ENCODE measurements at places on chromosomes 1 and 21.

DNA sequence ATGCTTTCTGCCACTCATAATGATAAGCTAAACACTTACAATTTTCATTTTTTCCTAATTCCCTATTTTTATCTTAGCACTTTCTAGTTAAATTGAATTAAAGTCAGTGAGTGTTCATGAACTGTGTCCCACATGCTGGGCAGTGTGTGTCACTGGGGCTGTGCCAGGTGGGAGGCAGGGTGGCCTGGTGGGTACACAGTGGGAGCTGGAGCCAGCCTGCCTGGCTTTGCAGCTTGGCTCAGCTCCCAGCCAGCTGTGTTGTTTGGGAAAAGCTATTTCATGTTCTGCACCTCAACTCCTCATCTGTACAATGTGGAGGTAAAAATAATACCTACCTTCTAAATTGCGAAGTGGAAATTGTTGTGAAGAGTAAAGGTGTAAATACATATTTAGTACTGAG is 238.4 kb downstream of the PLA2G4A start:
- no peak for DNase-seq

DNA sequence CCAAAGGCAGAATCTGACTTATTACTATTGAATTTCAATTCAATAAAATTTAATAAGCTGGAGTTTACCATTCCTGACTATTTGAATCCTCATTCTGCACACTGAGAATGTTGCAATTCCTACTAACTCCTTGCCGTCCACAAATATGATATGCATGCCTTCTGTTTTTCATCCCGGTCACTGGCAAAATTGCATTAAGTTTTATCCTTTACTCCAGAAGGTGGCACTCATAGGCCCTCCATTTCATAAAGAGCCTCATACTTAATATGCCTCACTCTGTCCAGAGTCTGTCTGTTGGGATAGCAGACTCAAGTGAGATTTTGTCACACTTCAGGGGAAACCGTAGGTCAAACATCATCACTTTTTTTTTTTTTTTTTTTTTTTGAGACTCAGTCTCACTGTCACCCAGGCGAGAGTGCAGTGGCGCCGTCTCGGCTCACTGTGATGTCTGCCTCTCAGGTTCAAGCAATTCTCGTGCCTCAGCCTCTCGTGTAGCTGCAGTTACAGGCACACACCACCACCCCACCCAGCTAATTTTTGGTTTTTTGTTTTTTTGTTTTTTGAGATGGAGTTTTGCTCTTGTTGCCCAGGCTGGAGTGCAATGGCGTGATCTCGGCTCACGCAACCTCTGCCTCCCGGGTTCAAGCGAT is 27.3 kb downstream of the F11R start:
- no peak for DNase-seq

DNA sequence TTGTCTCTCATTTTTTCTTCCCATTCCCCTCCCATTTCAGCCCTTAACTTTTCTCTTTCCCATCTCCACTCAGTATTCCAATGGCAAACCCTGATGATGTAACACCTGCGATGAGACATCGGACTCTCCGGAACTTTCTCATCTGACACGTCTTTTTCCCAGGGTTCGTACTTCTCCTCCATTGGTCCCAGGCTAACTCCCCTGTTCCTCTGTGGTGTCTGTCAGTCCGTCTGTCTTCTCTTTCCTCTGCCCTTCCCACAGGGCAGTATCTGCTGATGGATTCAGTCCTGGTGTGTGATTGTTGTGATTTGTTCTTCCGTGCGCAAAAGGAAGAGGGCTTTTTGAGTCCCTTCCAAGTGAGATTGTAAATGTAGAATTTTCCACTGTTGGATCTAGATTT is 27.7 kb downstream of the VANGL2 start:
- no peak for DNase-seq

DNA sequence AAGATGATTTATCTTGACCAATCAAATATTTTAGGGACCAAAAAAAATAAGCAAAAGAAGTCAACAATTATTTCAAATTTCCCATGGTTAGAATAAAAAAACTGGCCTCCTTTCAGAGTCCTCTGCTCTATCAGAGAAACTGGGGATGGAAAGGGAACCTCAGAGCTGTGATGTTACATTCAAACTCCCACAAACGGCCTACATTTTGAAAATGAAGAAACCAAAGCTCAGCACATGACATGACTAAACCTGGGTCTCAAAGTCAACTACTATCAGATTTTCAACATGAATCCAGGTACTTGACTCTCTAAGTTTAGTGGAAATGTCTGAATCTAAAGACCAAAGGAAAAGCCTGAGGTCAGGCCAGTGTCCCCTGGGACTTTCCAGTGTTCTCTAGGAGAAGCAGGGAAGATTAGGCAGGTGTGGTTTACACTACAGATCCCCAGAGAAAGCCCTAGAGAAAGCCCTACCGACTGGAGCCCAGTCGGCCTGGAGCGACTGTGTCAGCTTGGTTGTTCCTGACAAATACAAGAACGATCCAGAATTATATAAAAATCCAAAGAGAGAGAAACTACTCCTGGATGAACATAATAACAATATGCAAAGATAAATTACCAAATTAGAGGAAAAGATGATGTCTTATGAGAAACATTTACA is 24.8 kb downstream of the JAK1 start:
- no peak for DNase-seq

DNA sequence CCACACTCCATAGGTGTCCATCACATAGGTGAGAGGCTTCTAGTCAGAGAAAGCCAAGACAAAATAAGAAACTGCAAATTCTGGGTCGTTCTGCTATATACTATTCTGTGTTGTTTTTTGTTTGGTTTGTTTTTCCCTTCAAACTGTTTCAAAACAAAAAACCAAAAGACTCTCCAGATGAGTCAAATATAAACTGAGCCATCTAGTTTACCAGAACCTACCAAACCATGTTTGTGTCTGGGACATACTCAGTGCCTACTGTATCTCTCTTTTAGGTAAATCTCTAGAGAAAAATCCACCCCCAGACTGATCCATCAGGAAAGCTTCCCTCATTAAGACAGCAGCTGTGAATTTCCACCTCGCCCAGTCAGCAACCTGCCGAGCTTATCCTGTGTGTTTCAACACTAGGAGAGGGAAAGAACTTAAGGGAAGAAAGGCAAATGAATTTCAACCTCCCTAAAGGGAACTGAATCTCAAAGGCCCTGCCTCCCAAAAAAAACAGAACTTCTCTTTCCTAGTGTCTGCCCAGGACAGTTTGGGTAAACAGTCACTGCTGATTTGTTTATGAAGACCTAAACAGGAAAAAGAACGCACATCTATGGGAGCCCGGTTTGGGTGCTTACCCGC is 17.2 kb downstream of the PPT1 start:
- DNase-seq: no peak

DNA sequence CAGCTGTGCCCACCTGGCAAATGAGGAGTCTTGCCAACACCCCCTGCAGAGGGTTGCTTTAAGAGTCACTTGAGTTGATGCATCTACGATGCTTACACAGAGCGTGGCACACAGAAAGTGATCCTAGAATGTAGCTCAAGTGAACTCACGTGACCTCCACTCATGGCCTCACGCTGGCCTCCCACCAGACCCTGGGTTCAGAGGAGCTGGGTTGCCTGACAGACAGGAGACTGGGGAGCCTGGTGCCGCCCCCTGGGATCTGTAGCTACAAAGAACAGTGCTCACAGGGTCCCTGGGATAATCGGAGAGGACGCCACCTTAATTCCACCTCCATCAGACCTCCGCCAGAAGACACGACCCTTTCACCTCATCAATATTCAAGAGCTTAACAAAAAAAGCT is 81.4 kb upstream of the CASZ1 start:
- no peak for DNase-seq

DNA sequence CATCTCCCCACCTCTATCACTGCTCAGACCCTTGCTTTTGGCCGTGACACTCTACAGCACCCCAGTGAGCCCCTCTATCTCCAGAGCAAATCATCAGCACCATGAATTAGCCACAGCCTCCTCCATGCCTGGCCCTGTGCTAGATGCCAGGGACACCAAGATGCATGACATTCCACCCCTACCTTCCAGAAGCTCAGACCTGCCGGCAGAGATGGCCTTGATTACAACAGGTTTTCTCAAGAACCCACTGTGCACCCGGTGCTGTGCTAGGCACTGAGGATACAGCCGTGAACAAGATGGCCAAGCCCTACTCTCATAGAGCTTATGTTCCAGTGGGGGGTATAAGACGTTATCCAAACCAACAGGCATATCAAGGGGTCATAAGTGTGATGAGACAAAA is 30.6 kb downstream of the CDK18 start:
- no peak for DNase-seq

DNA sequence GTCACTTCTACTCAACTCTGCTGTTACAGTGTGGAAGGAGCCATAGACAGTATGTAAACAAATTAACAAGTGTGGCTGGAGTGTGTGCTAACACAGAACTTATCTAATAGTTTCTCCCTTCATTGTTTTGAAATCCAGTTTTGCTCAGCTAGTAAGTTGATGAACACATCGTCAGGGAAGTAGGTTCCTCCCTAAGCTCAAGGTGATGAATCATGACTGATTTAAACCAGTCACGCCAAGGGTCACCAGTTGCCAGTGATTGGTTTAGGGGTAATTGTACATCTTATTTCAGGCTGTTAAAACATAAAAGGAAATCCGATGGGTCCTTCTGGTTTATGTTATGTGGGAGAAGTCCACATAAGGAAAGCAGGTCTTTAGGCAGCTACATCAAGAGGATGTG is 97.0 kb upstream of the CHODL start:
- no peak for DNase-seq

Data from activated CD4-positive, alpha-beta T cell treated with anti-CD3 and anti-CD28 coated beads, Interleukin-2, amount 50 U/mL, for 24 hours (primary cell).